Activated CD8-positive, alpha-beta memory T cell treated with anti-CD3 and anti-CD28 coated beads for 1 hour (primary cell): ENCODE measurements at places on chromosomes 12 and 14.

DNA sequence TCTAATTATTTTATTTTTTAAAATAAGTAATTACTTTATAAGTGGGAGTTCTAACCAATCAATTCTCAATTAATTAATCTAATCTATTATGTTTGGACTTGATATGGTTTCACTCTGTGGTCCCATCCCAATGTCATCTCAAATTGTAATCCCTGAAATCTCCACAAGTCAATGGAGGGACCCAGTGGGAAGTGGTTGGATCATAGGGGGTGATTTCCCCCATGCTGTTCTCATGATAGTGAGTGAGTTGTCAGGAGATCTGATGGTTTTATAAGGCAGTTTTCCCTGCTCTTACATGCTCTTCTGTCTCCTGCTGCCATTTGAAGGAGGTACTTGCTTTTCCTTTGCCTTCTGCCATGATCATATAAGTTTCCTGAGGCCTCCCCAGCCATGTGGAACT is 836.1 kb downstream of the GALC start:
- DNase-seq, result no peak

GRCh38 chr12:123139926-123140675 is 10.8 kb downstream of the PITPNM2 start:
- DNase-seq, result no peak

DNA sequence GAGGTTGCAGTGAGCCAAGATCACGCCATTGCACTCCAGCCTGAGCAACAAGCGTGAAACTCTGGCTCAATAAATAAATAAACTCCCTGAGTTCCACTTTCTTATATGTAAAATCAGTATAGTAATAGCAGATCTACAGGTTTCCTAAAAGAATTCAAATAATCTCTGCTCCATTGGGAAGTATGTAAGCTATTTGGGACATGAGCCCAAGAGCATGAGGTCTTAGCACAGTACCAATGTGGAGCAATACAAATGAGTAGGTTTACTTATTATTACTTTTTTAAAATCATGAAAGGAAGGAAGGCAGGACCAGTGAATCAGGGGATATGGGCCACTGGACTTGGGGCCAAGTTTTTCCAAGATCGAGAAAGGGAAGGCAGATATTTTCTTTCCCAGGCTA is 216.9 kb upstream of the DIO2 start:
- DNase-seq, result no peak

GRCh38 chr12:21604245-21605101 is at the start of gene GYS2:
TSS of gene GYS2 (minus strand) at chr12:21604847. CDS start at chr12:21604592, 255 bp downstream.
- DNase-seq, result no peak

GRCh38 chr14:64823305-64823861 is 56.3 kb downstream of the SPTB start:
- peak; percentile 24 for DNase-seq

GRCh38 chr14:66383771-66384170 is 102.4 kb upstream of the CCDC196 start:
- DNase-seq, result no peak

GRCh38 chr12:49287876-49288275 is 7.1 kb upstream of the PRPH start:
- no peak for DNase-seq

DNA sequence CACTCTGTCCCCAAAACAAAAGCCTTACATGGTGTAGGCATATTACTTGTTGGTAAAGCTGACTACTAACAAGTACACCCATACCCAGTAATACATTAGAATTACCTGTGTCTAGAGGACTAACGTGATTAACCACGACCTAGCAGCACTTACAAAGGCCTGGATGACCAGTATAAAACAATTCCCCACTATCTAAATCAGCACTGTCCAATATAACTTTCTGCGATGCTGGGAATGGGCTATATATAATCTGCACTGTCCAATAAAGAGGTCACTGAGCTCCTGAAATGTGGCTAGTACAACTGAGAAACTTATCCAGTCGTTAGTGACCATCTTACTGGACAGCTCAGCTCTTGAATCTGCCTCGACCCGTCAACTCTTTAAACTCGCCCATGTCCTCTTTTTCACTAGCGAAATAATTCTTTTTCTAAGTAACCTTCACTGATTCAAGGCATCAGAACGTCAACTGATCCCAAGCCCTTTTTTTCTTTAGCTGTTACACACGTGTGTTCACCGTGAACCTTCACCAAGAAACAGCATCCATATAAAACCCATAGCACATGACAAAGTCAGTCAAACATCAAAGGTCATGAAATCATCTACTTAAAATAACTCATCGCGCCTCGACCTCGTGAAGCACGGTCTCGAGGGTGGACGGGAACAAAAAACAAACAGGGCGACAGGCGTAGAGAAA is 905 bp upstream of the CIPC start:
- DNase-seq, result no peak

DNA sequence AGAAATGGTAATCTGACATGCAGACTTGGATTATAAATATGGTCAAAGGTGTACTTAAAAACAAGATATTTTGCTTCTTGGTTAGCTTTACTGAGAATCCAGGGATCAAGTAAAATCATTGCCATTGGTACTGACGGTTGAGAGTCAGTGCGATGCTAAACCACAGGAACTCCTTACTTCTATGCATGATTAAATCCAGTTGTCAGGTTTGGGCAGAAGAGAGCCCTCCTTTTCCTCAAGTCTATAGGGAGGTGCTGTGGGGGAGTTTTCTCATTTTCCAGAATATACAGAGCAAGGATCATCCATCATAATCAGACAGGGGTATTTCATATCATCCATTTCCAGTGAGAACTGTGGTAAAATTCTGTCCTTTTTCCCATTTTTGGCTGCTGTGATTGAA is 839.1 kb downstream of the NRXN3 start:
- no peak for DNase-seq

GRCh38 chr14:86521843-86522242 is 991.9 kb downstream of the FLRT2 start:
- no peak for DNase-seq

- no peak for DNase-seq
Observed at GRCh38 chr14:70665448-70666360, 24.0 kb downstream of the TTC9 start.

DNA sequence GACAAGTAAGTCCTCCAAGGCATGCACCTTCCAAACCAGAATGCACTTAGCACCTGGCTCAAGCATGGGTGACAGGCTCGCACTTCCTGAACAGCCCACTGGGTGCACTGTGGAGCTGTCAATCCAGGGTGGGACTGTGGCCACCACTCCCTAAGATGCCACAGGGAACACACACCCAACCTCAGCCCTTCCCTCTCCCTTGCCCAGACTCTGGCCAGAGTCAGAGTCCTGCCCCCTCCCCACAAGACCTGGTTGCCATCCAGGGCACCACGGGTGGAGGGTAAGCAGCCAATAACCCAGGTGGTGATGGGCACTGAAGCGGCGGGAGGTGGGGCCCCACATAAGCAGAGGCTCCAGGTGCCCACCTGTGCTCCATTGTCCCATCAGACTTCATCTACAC is 160.6 kb downstream of the MYRFL start:
- no peak for DNase-seq

GRCh38 chr12:65121049-65121955 is at the start of gene WIF1:
TSS of gene WIF1 (minus strand) at chr12:65121305. CDS start at chr12:65121191, 114 bp downstream.
- no peak for DNase-seq

DNA sequence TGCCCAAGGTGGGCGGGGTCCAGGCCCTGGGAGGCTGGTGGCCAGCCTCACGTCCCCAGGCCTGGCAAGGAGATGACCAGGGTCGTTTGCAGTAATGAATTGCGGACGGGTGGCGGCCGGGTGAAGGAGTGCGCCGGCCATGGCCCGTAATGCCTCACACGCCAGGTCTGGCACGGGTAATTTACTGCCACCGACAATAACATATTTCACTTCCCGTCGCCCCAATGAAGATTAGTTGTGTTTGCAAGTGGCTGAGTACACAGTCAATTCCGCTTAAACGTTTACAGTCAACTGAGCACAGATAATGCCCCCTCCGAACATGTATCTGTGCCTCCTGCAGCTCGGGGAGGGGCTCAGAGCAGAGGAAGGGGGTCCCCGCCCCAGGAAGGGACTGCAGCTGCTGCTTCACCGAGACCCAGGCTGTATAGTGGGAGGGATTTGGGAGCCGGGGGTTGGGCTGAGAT is 48.3 kb downstream of the MVK start:
- DNase-seq, result no peak

DNA sequence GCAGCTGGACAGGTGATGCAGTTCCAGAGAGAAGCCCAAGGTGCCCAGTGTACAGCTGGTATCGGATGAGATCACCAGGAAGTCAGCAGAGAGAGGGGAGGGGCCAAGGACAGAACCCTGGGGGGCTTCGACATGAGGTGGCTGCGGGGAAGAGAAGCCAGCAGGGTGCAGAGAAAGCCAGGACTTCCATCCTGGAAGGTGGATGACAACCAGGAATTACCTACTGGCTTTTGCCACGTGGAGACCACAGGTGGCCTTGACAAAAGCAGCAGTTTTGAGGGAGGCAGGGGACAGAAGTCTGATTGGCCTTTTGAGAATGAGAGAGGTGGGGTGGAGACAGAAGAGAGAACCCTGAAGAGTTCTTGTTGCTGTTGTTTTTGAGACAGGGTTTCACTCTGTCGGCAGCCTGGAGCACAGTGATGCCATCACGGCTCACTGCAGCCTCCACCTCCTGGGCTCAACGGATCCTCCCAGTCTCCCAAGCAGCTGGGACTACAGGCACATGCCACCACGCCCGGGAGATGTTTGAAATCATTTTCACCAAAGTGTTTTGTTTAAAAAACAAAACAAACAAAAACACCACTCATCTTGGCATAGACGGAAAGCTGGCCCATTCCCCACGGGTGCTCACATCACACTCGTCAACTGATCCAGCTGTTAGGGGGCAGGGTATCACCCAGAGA is 35.2 kb downstream of the CDC42BPB start:
- no peak for DNase-seq

DNA sequence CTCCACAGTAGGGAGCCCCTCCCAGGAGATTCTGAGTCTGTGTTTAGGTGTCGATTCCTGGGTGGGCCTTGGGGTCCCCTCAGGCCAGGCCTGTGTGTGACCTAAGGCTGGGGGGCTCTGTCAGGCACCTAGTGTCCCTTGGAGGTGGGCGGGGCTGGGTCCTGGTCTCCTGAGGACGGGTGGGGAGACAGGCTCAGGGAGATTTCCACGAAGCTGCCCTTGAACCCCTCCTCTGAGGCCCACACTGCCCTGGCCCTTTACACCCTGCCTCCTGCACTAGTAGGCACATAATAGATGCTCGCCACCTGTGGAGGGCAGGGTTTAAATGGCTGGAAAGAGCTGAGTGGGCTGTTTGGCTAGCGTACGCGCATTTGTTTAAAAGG is 32.9 kb downstream of the MEG3 start:
- DNase-seq, result no peak

DNA sequence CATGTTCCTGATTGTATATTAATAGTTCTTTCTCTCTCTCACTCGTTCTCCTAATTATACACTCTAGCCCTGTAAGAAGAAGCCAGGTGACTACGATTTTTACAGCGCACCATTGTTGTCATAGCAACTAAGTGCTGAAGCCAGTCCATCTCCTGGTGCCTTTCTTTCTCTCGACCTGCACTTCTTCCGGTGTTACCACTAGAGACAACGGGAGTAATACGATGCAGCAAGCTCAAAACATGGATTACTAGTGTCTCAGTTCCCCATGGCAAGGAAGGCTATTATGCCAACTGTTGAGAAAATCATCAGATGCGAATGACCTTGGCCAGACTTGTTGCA is 40.8 kb upstream of the DCD start:
- no peak for DNase-seq

DNA sequence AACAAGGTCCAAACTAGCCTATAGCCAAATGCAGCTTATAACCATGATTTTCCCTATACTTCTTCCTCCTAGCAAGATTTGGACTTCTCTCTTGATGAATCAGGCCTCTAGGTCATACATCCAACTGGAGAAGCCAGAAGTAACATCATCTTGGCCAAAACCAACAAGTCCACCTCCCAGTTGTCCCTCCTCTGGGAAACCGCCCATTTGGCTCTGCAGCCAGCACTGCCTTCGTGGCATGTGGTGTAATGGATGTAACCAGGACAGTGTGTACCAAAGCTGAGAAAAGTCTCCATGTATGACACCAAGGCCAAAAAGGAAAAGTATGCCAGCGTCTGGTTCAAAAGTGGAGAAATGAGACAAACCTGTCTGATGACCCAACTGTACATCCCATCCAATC is 59.3 kb upstream of the VASH1 start:
- DNase-seq, result no peak

GRCh38 chr14:38206689-38207376 is 871 bp upstream of the SSTR1 start:
- DNase-seq, result no peak

DNA sequence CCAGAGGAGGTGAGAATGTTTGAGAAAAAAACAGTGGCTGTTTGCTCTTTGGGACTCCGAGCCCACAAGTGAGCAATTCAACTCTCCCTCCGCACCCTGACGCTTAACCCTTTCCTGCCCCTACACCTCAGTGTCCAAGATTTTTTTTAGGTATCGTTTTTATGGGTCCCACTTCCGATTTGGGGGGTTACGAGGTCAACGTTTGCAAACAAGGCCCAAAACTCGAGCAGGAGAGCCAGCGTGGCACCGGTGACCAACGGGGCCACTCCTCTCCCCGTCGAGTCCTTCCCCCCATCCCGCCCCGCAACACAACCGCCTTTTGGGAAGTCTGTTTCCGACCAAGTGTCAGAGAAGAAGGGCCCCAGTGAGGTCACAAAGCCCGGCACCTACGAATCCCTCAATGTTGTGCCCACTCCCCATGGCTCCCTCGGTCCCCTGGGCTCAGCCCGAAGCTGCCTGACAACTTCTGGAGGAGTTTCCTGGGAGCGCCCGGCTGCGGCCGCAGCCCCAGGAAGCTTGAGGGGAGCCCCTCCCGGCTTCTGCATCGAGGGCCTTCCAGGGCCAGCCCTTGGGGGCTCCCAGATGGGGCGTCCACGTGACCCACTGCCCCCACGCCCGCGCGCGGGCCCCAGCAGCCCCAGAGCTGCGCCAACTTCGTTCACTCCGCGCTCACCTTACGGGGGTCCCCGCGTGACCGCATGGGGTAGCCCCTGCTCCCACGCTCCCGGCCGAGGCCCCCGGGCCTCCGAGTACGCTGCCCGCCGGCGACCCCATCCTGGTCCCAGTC is 1.2 kb downstream of the CDK2AP1 start:
- no peak for DNase-seq

- DNase-seq, result no peak
Observed at GRCh38 chr14:99899578-99900178, 106.5 kb downstream of the EML1 start.

DNA sequence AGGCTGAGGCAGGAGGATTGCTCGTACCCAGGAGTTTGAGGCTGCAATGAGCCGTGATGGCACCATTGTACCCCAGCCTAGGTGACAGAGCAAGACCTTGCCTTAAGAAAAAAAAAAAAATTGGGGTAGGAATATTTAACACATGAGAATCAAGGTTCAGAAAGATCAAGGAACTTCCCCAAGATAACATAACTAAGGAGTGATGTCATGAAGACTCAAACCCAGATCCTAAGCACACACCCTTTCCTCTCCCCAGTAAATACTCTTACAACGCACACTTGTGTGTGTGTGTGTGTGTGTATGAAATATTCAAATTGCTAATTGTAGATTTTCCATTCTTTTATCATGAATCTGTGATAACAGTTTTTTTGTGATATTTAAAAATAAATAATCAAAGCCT is 90.6 kb upstream of the NUDT4 start:
- no peak for DNase-seq

GRCh38 chr14:67510121-67510520 is 21.6 kb upstream of the TMEM229B start:
- no peak for DNase-seq

GRCh38 chr12:108409481-108409880 is 70.4 kb upstream of the CMKLR1 start:
- DNase-seq, result no peak
